ENCODE measurements at places on chromosomes 2 and 18.

GRCh38 chr18:57077786-57078552 is 68.9 kb upstream of the BOD1L2 start:
- DNase-seq = no peak

DNA sequence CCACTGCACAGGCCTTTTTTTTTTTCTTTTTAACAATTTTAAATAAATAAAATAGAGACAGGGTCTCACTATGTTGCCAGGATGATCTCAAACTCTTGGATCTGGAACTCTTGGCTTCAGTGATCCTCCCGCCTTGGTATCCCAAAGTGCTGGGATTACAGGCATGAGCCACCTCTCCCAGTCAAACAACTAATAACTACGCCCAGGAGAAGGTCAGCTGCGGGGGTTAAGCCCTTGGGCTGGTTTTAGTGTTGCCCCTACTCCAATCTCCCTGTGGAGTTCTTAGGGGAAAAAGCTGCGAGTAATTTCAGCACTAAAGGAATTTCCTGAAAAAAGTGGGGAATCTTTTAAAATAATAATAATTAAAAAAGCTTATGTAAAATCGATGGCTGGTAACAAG is 96.4 kb upstream of the XPO1 start:
- DNase-seq = no peak

- DNase-seq = no peak
These were observed 57.8 kb upstream of the NABP1 start for GRCh38 chr2:191620144-191620543.

DNA sequence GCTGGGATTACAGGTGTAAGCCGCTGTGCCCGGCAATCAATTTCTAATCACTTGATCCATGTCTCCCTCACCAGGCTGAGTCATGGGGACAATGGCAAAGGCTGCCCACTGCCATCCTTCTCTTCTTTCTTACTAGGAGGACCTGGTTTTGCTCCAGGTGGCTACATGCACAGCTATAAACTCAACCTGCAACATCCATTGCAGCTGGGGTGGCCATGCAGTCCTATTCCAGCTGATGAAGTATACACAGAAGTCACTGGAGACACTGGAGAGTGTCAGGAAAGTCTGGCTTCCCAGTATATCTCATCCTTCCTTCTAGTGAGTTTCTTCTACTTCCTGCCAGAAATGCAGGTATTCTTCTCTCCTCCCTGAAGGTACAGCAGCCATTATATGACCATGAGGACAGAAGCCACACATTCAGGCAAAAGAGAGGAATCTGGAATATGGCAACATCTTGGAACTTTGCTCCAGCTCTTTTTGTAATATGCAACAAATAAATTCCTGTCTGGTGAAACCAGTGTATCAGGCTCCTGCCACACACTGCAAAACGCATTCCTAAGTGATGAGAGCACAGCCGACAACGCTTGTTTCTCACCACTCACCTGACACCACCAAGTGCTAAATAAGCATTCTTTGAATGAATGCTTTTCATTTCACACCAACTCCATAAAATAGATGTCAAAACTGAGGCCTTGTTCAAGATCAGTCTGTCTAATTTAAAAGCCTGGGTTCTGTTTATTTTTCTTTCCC is 32.3 kb downstream of the SCTR start:
- DNase-seq = no peak

GRCh38 chr2:128457006-128457604 is 138.4 kb upstream of the HS6ST1 start:
- no peak for DNase-seq

- DNase-seq = no peak
These were observed 15.6 kb downstream of the KANSL3 start for GRCh38 chr2:96622544-96622943.
